Inflammatory macrophage (primary cell): ENCODE measurements at places on chromosomes 6 and 20.

DNA sequence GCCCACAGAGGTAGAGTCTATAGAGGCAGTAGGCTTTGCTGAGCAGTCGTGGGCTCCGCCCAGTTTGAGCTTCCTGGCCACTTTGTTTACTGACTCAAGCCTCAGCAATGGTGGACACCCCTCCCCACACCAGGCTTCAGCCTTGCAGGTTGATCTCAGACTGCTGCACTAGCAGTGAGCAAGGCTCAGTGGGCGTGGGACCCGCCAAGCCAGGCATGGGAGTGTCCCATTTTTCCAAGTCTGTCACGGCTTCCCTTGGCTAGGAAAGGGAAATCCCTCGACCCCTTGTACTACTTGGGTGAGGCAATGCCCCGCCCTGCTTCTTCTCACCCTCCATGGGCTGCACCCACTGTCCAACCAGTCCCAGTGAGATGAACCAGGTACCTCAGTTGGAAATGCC, 135.3 kb upstream of the NT5E start:
- no peak for DNase-seq

DNA sequence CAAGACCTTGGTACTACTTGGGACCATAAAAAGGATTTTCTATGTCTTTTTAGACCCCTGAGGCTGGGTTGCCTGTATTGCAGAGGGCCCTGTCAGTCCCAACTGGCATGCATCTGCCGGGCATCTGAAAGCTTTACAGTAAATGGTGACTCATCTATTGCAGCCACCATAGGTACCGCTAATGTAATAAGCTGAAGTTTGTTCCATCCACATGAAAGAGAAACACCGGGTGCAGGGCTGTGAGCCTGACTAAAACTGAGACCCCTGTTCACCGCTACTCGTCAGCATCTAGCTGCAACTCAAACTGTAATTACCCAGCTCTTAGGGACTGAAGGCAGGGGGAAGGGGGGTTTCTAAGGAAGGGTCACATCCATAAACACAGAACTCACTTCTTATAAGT, 49.5 kb downstream of the TRERF1 start:
- DNase-seq, result no peak

DNA sequence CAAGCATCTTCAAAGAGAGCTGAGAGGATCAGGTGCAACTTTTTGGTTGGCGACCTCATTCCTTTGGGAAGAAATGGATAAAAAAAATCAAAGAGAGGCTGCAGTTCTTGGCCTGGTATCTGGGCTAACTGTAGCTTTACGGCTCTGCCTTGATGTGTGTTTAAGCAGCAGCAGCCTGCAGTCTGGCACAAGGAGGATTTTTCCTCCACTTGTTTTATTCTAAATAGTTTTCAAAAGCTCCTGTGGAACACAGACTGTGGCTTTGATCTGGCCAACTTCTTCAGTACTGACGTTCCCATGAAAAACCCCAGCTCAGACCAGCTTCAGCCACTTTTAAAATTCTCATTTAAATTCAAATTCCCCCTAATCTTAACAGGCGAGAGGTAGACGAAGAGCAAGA, 137.3 kb downstream of the HDGFL1 start:
- no peak for DNase-seq

- DNase-seq, result no peak
Measured at GRCh38 chr20:45782890-45783289, 8.8 kb downstream of the WFDC3 start.

- DNase-seq, result no peak
Measured at GRCh38 chr6:65546894-65547293, 160.1 kb downstream of the EYS start.

DNA sequence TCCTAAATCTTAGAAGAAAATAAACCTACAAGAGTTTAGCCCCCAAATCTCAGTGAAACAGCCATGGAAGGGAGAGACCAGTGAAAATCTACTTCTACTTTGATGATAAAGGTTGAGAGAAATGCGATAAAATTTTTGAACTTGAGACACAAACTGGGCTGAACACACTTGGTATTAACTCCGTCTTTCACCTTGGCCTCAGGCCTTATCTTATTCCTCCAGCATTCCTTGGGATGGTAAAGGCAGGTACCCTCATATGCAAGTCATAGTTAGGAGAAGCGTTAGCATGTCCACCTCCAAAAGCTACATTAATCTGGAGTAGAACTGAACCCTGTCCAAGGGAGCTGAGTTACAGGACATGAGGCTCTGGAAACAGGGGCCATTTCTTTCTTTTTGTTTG, 1.2 kb upstream of the SPTLC3 start:
- DNase-seq, result no peak

- no peak for DNase-seq
Measured at GRCh38 chr6:3517350-3517749, 60.5 kb upstream of the SLC22A23 start.

- no peak for DNase-seq
Measured at GRCh38 chr20:8860011-8860495, 208.8 kb upstream of the PLCB4 start.

DNA sequence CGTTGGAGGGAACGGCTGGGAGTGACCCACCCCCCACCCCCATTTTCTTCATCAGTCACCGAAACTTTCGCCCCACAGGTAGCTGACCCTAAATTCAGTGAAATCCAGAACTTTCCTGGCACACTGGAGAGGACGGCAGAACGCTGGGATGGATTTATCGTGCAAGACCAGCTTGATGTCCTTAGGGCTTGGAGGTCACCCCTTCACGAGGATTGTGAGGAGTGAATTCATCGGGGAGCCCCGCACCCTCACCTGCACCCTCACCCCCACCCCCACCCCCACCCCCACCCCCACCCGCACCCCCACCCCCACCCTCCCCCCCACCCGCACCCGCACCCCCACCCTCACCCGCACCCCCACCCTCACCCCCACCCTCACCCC, 13.3 kb upstream of the TCFL5 start:
- no peak for DNase-seq
